ENCODE measurements at places on chromosomes 6 and 20.
A peak's percentile ranks its signal among the peaks of the same experiment; 100 is the strongest.

DNA sequence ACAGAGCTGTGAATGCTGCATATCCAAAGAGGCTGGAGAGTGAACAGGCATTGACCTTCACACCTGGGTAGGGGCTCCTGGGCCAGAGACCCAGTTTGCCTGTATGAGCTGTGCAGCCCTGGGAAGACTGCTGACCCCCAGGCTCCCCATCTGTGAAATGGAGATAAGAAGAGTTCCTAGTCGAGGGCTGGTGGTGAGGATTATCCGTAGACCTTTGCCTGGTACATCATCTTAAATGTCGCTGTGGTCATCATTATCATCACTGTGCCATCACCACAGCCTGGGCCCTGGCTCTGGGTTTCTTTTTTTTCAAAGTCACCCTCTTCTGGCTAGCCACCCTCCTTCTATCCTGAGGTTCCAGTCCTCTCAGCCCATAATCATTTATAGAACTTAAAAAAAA, 12.0 kb downstream of the AGPAT4 start:
- DNase-seq: no peak

- DNase-seq: no peak
These were observed 51.5 kb upstream of the TMEM170B start for GRCh38 chr6:11486051-11486450.

GRCh38 chr20:11302436-11302835, 615.3 kb upstream of the BTBD3 start:
- DNase-seq: no peak

GRCh38 chr6:124233221-124233620, 429.6 kb downstream of the NKAIN2 start:
- DNase-seq: no peak

DNA sequence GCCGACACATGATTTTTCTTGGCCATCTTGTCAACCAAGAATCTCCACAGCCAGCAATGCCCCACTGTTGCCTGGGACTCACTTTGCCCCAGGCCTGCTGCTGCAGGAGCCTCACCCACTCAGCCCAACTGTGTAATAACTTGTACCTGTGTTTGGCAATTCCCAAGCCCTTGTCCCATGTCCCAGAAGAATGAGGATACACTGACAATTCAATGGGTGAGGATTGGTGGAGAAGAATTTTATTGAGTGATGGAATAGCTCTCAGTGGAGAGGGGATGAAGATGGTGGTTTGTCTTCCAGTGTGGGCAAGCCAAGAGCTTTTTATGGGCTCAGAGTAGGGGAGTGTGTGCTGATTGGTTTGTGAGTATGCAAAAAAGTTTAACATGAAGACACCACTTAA, 861.9 kb downstream of the TFAP2A start:
- DNase-seq: no peak

- DNase-seq: no peak
These were observed 23.6 kb downstream of the SLC35F1 start for GRCh38 chr6:117930645-117931044.

- DNase-seq: no peak
These were observed 475.2 kb upstream of the MARCKS start for GRCh38 chr6:113381959-113382358.

DNA sequence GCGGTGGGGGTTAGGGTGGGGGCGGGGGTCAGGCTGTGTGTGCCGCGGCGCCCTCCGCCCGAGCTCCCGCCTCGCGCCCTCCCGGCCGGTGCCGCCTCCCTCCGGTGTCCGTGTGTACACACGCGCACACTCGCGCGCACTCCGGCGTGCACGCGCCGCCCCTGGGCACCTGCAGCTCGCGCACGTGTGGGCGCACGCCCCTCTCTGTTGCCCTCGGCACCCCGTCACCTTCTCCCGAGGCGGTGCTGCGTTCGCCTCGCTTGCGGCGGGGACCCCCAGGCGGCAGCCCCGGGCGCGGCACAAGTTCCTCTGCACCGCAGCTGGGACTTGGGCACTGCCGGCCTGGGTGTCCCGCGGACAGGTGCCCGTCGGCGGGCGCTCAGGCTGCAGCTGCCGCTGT, 525 bp downstream of the MACROD2 start:
- DNase-seq: peak; percentile 23

DNA sequence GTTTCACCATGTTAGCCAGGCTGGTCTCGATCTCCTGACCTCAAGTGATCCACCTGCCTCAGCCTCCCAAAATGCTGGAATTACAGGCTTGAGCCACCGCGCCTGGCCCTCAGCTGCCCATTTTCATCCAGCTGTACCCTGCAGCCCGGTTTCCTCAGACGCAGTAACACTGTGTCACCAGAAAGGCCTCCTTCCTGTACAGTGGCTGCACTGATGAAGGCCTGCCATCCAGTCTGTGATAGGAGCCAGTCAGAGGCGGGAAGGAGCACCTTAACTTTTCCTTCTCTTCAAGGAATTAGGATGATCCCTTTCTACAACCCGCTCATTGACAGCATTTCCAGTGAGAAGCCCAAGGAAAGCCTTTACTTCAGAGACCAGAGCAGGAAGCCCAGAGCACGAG, 75.9 kb downstream of the GFOD1 start:
- DNase-seq: no peak

DNA sequence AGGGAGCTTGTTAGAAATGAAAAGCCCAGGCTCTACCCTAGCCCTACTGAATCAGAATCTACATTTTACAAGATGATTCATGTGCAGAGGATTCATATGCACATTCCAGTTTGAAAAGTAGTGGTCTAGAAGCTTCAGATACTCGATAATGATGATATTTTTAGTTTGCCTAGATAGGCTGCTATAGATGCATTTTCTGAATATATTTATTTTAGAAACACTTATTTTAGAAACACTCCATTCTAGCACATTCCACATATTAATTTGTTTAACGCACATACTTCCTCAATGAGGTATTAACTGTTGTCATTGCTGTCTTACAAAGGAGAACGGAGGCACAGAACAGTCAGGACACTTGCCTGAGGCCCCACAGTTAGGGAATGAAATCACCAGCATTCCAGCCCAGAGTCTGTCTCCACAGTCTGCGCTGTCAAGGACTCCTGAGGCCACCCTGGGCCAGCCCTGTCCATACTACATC, 64.4 kb downstream of the SNAP25 start:
- no peak for DNase-seq

DNA sequence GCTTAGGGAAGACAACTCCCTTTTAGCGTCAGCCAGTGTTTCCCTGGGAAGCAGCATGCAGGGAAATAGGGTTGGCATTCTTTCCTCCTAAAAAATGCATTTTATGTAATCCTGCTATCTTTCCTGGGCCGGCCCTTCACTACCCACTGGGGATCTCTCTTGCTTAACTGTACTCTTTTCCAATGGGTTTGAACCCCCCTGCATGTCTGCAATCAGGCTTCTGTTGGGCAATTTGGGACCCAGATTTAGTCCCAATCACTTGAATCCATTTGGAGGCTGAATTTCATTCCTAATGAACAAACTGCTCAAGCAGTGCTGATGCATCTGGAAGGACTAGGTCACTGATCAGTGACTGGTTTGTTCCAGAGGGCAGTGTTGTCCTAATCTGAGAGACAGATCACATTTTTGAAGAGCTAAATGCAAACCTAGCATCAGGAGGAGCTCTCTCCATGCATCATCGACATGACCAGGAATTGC, 152.0 kb downstream of the TSHZ2 start:
- no peak for DNase-seq

DNA sequence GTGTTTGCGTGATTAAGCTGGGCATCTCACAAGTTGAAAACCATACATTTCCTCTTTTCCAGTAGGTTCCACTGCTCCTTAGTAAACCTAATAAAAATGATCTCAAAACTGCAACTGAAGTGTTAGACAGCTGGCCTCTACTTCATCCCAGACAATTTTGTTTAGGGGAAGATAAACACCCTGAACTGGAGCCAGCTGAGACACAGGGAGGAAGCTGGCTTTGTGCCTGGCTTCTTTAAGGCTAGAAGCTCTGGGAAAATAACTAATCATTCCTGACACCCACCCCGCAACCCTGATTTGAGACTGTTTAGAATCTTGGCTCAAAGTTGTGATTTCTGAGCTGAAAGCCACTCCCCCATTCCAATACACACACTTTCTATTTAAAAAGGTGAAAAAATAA, 11.6 kb downstream of the PTPRT start:
- DNase-seq: no peak

DNA sequence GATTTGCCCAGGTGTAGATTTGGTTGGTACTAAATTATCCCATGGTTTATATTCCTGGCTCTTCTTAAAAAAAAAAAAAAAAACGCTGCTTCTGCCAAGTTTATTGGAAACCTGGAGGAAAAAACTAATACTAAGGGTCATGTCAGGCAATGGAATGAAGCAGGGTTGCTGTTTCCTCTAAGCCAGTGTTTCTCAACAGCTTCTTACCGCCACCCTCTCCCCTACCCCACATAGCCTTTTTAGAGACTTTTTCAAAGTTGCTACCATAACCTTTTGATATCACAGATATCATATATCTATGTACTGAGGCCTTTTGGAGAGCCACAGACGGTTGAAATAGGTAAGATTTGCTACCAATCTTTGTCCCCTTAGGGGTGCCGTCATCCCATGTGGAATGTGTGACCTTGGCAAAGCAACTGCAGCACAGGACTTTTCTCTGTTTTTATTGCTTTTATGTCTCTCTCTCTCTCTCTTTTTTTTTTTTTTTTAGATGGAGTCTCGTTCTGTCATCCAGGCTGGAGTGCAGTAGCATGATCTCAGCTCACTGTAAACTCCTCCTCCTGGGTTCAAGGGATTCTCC, 35.0 kb downstream of the SYTL3 start:
- DNase-seq: no peak

DNA sequence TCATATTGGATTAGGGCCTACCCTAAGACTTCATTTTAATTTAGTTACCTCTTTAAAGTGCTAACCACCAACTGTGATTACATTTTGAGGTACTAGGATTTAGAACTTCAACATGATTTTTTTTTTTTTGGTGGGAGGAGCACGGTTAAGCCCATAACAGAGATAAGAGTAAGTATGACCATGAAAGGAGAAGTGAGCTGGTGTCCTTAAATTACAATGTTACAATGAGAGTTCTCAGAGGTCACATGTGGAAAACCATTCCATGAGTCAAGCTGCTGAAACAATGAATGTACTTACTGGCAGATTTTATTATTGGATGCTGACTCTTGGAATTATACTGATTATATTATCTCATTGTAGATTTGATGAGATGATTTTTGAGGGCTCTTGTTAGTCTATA, 779.3 kb upstream of the CITED2 start:
- DNase-seq: no peak

- no peak for DNase-seq
These were observed 194.7 kb upstream of the SOX4 start for GRCh38 chr6:21398741-21399325.

- DNase-seq: no peak
These were observed 113.0 kb upstream of the TMEM170B start for GRCh38 chr6:11424395-11425034.

DNA sequence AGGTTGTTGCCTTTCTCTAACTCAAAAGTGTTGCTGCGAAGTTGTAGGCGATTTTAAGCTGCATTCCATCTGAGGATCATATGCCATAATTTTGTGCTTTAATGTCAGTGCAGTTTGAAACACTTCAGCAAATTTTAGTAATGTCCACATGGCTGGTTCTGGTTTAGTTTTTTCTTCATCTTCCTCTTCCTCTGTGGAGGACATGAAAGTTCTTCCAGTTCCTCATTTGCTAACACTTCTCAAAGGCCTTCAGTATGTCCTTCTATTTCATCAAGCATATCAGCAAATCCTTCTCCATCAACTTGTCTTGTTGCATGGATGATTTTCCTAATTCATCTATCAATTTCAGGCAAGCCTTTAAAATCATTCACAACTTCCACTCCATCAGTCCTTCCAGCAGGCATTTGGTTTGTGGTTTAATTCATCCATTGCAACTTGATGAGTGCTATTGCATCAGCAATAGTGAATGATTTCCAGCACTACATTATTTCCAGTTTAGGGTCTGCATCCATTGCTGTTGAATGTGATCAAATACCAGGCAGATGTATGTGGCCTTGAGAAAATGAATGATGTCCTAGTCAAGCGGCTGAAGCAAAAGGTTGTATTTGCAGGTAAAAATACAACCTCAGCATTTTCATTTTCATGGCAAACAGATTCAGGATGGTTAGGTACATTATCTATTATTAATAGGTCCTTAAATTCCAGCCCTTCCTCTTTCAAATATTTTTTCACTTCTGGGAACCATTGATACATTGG, 20.2 kb downstream of the SHLD1 start:
- DNase-seq: no peak

GRCh38 chr6:127813699-127814027, 87.2 kb downstream of the THEMIS start:
- no peak for DNase-seq

GRCh38 chr6:167157863-167158262, at the start of gene GPR31:
TSS of gene GPR31 (minus strand) at chr6:167157980. CDS start at chr6:167157831, 149 bp downstream.
- DNase-seq: no peak

DNA sequence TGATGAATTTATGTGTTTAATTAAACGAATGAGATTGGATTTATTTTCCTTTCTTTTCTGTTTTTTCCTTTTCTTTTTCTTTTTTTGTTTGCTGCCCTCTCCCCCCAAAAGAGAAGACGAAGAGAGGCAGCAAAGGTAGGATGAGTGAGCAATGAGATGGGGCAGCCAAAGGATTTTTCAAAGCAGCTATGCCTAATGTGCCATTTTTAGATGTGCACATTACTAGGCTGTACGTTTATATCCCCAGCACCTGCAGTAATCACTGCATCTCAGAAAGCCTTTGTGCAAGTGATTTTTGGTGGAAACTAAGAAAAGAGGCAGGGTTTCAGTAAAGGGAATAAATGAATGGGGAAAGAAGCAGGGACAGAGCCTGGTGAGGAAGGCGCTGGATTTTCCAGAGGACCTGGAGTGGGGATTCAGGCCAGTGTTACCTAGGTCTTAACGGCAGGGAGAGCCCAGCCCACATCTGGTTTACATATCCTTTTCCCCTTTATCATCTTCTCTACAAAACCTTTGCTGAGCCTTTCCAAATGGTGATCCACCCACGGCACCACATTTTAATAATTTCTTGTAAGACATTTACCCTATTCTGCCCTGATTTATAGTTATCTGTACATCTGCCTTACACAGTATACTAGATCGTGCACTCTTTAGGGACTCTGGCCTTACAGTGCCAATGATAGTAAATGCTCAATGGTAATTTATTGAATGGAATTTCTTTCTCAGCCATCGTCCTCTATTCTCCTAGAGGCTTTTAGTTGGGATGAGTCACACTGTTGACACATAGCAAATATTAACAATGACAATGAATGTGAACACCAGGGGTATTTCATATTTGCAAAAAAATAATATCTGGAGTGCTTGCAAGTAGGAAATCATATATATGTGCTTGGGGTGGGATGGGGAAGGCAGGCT, 38.3 kb upstream of the ATXN1 start:
- DNase-seq: no peak
